ENCODE measurements at places on chromosomes 11 and 22.

GRCh38 chr11:94599510-94599909, 32.3 kb downstream of the PIWIL4 start:
- DNase-seq = no peak

DNA sequence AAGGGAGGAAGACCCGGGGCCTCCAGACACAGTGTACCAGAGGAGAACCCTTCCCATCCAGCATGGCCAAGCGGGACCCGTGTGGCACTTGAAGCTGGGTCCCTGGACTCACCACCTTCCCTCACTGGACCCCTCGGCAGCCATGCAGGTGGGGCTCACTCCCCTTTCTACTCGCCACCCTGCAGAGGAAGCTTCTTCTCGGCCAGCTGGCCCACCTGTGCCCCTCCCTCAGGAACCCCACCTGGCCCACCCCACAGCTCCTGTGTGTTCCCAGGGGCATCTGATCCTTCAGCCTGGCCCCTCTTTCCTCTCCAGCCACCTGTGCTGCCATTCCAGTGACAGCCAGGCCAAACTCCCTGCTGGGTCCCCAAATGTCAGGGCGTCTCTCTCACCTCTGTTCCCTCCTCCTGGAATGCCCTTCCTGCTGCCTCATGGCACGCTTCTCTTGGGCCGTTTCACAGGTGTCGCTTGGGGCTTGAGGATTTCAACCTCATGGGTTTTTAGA, 38.0 kb downstream of the IGF2 start:
- no peak for DNase-seq

DNA sequence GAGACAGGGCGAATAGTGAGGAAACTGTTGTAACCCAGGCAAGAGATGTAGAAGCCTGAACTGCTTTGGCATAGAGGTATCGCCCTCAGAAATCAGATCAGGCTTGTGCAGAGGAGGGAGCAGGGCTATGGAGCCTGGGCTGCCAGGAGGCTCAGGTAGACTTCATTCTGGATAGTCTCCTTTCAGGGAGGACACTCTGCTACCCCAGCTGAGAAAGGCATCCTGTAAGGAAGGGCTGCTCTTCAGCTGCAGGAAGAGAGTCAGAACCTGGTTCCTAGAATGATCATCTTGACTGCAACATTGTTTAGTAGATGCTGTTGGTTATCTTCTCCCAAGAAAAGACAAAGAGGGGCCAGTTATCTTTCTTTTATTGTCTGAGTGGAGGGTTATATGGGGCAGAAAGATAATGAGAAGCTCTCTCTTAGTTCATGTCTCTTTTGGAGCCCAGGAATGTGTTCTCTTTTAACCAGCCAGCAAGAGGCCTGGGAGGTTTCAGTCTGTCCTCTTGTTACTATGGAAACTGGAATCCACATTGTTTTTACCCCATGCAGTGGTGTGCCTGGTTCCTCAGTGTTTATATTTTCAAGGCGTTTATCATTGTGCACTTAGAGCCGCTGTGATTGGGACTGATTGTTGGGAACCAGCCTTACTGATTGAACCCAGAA, 95.7 kb downstream of the STIM1 start:
- no peak for DNase-seq

DNA sequence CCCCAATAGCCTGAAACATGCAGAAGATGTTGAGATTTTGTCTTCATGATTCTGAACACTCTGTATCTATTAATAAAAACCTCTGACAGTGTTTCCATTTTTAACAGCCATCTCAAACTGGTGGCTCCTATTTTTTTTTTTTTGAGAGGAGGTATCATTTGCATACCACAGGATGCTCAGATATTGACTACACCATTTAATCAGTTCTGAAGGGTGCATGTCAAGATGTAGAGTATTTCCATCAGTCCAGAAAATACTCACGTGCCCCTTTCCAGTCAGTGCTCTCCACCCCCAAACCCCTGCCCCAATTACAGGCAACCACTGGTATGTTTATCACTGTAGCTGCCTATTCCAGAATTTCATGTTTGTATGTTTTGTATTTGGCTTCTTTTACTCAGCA, 85.3 kb upstream of the SORL1-AS1 start:
- DNase-seq = no peak
